KG1 (cell line): ENCODE measurements at places on chromosomes 12 and 14.

- no peak for DNase-seq
Observed at GRCh38 chr12:78442454-78442801, 422.1 kb upstream of the SYT1 start.

DNA sequence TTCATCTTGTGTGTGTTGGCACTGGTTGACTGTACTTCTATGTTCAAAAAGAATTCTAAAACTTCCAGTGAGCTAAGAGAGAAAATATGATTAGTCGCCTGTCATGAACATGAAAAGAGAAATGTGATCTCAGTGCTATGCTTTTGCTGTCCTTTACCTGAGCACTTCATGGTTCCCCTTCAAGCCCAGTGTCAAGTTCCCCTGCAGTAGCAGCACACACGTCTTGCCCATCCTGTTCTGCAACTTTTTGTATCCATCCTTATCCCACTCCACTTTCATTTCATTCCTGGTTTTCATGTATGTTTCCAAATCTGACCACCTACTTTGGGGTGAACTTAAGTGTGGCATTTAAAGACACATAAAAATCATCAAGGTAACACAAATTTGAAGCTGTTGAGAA is 848.0 kb upstream of the USP15 start:
- DNase-seq: no peak

DNA sequence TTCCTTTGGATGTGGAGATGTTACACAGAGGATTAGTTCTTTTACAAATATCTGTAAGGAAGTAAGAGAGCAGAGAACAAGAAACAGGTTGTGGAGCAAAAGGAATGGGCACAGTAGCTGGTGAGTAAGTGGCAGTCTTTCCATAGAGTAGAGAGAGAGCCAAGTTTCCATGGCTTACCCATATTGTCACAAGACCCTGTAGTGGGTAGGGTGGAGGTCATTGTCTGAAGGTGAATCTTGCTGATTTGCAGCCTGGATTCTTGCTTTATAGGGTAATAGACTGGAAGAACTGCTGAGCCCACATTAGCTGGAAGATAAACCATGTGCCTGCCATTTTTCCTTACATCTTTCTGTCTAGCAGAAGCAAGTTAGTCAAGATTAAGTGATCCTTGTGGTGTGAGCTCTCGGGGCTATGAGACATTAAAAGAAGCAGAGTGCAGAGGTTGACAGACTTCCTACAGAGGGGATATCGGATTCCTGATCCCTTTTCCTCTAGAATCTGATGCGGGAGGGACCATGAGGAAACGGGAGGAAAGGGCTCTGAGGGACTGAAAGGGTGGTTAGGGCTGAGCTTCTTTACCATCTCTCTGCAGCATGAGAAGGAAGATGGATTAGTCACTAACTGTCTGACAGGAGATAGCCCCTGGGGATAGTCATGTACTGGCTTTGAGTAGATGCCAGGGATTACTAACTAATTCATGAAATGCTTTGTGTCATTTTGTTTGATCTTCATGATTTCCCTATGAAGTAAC is 44.0 kb upstream of the LRTM2 start:
- no peak for DNase-seq

DNA sequence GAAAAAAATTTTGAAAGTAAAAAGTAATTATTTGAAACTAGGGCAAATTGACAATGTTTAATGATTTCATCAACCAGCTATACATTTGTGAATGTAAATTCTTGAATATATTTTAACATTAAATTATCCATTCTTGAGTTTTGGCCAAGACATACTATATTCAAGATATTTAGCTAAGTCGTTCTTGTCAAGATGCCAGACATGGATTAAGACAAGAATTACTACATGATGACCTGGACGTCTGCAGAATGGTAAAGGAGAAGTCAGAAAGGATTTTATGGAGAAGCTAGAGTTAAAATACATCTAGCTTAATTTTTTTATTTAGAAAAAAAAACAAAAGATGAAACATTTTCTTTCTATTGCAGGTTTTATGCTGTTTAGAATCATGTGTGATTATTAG is 255.8 kb downstream of the TMTC2 start:
- no peak for DNase-seq

DNA sequence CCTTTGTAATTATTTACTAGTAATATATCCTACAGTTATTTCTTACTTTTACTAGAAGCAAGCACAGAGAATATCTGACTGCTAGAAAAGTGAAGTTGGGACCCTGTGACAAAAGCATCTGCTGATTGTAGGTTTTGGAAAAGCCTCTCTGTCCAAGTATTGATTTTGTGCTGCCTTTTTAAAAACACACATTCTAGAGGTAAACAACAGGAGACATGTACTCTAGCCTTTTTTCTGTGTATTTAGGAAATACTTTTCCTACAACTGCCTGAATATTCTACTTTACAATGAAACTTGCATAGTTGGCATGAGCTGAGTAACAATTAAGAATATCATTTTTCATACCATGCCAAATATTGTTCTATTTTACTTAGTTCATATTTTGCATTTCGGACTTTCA is 1249.0 kb downstream of the SLC16A7 start:
- DNase-seq: no peak

DNA sequence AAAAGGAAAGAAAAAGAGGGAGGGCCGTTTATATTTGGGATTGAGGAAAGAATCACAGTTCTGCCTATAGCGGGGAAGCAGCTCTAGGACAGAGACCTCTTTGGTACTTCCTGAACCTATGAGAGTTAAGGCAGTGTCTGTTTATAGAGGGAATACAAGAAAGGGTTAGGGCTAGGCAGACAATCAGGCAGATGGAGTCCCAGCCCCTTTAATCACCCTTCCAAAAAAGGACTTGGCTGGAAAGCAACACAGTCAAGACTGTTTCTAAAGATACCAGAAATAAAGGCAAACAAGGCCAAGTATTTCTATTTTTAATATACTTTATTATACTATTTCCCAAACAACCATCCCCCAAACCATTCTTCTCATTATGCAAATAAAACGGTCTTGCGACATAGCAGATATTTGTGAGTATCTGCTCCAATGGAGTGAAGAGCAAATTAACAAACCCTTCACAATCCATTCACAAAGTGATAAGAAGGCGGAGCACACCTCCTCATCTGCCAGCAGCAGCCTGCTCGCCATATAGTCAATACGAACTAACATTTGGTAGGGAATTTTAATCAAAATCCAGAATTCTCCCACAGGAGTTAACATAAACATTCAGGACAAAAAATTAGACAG is 697 bp upstream of the GRIP1 start:
- DNase-seq: no peak

DNA sequence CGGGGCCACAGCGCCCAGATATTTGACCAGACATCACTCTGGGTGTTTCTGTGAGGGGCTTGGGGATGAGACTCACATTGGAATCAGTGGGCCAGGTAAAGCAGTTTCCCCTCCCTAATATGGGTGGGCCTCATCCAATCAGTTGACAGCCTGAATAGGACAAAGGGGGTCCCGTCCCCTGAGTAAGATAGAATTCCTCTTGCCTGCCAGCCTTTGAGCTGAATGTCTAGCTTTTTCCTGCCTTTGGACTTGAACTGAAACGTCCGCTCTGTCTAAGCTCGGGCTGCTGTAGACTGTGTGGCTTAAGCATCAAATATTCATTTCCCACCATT is 88.8 kb upstream of the DIO3 start:
- DNase-seq: no peak

GRCh38 chr12:22802883-22803630 is 178.1 kb downstream of the ETNK1 start:
- no peak for DNase-seq

- DNase-seq: no peak
Observed at GRCh38 chr14:53621921-53622320, 334.7 kb downstream of the BMP4 start.

- no peak for DNase-seq
Observed at GRCh38 chr12:69254046-69254445, 14.7 kb downstream of the CPSF6 start.

DNA sequence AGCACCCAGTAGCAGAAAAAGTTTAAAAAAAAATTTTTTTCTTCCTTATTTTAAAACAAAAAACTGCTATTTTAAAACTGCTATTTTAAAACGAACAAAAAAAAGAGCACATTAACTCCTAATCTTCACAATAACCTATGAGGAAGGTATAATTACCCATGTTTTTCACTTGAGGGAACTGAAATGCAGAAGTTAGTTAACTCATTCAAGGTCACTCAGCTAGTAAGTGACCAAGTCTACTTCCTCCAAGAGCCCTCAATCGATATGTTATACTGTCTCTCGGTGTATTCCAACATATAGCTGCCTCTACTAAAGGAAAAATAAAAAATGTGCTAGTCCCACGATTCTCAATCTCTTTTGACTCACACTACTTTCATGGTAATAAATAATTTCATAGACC is 7.8 kb downstream of the RPAP3 start:
- peak; percentile 10 for DNase-seq

GRCh38 chr14:105527381-105527825 is 1.0 kb downstream of the TMEM121 start:
- no peak for DNase-seq

DNA sequence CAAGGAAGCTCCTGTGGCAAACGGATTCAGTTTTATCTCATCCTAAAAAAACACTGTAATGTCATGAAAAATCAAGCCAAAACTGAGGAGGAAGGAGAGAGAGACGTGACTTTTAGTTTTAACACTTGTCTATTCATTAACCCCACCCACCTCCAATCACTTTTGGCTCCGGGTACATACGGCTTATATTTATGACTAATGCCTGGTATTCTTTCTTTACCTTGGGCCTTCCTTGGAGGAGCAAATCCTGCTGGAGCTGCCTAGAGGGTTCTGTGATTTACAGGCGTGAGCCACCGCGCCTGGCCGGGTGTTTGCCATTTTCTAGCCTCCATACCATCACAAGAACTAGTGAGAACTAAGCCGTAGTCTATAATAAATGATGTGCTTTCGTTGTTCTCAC is 60.8 kb upstream of the RTRAF start:
- no peak for DNase-seq

DNA sequence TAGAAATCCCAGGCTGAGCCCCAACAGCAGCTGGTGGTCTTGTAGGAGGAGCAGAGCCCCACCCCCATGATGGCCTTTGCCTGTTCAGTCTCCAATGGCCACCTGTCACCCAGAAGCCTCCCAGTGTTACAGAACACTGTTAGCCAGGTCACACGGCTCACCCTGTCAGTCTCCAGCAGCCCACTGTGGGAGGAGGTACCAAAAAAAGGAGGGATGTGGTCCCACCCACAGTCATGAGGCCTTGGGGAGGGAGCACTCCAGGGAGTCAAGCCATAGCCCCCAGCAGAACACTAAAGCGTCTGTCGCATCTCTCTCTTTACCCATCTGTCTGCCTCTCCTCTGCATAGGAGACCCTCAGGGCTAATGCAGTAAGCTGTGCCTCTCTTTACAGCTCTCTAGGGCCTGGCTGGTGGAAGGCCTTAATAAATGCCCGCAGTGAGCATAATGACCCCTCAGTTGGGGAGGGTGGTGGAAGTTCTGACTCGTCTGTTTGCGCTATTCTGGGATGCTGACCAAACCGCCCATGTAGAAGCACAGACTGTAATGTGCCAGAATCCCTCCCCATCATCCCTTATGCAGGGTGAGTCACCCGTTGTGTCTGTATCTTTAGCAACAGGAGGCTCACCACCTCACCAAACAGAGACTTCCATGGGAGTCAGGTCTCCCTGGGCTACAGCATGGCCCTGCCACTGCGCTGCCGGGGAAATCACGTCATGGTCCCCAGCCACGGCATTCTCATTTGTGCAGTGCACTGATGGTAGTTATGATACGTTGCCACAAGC is 14.6 kb downstream of the C14orf132 start:
- DNase-seq: no peak

DNA sequence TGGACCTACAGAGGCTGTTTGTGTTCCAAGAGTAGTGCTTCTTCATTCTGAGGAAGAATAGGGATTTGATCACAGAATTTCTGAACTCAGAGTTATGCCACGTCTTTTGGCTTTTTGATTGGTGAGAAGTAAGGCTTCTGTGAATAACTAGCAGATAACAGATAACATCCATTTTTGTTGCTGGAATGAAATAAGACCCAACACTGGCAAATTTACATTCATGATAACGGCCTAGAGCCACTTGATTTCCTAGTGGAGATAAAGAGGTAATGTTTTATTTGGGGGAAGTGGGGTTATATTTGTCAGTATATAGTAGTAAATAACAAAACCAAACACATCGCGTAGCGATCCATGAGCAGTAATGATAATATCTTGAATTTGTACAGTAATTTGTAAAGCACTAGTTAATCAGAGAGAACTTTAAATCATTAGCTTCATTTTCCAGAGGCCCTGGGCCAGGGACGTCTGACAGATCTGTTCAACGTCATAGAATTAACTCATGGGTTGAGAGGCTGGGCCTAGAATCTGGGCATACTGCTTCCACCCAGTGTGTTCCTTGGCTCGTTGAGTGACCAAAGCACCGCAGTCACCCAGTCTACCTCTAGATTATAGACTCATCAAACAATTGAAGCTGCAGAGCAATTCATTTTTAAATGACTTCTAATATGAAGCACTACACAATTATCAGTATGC is 79.6 kb downstream of the HMGA2 start:
- no peak for DNase-seq
